Left kidney (tissue), 8 donors: ENCODE measurements at places on chromosomes 3 and 15.
A peak's percentile ranks its signal among the peaks of the same experiment; 100 is the strongest.

- no peak for DNase-seq
Measured at GRCh38 chr3:68448510-68449383, 483.6 kb downstream of the TAFA4 start.

GRCh38 chr3:24367664-24368264 lies 126.9 kb downstream of the THRB start:
- no peak for DNase-seq

DNA sequence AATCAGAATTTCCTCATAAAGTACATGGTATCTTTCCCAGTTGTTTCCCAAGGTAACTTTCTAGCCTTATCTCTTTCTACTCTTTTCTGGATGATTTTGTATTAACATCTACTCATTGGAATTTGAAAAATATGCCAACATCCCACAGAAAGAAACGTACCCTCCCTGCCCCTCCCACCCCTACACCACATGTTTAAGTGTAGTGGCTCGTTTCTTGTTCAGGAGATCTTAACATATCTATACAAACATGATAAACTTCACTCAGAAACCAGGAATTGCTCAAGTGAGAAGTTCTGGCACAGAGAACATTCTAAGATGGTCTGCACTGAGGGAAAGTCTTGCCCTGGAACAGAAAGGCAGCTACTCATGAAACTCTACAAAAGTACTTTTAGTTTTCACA lies 404.7 kb downstream of the SOX2 start:
- no peak for DNase-seq

GRCh38 chr15:38324939-38325647 lies 72.5 kb downstream of the SPRED1 start:
- DNase-seq, result no peak

DNA sequence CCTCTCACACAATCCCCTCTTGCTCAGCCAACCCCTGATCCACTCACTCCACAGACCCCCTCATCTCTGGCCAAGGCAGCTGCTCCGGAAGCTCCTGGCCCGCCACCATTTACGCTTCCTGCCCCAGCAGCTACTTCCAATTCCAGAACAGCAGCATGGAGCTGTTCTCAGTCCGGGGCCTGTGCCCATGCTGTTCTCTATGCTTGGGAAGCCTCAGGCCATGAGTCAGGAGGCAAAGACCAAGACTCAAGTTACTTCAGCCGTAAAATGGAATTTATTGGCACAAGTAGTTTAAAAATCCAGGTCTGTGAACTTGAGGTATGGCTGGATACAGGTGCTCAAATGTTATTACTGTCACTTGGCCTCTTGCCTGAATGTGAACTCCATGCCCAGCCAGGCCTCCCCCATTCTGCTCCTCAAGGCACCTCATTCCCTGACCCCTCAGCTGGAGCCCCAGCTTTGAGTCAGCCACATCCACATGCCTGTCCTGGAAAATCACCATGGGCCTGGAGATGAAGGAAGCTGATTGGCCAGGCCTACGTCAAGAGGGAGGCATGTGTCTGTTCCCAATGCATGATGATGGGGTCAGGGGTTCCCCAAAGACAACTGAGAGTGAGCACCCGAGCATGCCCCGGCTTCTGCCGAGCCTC lies 31.4 kb upstream of the CACNA2D2 start:
- no peak for DNase-seq

DNA sequence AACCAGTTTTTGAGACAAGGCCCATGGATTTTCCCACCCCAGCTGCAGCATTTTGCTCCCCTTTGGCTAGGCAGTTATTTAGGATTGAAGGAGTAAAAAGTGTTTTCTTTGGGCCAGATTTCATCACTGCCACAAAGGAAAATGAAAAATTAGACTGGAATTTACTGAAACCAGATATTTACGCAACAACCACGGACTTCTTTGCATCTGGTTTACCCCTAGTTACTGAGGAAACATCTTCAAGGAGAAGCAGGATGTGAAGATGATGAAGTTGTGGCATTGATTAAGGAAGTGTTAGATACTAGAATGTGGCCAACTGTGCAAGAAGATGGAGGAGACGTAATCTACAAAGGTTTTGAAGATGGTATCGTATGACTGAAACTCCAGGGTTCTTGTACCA lies 165.2 kb upstream of the MYRIP start:
- no peak for DNase-seq

DNA sequence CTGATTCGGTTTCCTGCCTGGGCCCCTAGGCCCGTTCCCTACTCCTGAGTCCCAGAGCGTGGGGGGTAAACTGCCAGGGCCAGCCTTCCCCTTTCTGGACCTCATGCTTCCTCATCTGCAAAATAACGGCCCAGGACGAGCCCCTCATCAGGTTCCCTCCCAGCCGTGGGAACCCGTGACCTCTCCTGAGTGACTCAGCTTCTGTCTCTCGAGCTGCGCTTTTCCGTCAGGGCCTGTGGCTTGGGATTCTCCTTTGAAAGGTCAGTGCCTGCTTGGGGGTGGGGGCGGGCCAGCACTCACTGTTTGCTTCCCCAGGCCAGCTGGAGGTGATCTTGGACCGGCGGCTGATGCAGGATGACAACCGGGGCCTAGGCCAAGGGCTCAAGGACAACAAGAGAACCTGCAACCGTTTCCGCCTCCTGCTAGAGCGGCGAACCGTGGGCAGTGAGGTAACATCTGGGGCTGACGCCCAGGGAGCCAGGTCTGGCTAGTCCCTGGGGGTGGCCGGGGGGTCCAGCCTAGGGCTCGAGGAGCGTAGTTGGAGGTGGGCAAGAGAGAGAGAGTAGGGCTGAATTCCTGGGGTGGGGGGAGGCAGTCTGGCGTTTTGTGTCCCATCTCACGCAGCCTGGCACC lies 12.8 kb downstream of the MAN2A2 start:
- no peak for DNase-seq

DNA sequence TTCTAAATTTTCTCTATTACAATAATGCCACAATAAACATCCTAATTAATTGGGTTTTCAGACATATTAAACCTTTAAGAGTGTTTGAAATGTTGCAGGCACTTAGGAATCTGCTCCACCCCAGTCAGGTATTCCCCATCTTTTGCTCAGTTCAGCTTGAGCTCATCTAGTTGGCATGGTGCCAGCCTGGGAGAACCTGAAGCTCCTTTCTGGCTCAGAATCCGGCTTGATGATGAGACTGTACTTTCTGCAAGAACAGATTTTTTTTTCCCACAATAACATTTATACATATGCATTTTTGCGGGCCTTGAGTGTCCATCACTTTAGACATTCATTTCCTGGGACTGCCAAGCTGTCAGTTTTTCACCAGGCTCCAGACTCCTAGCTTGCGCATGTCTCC lies 7.7 kb upstream of the OXSR1 start:
- DNase-seq, result no peak

GRCh38 chr3:141073580-141073979 lies 22.4 kb downstream of the SPSB4 start:
- no peak for DNase-seq

GRCh38 chr3:69370901-69371301 lies 15.0 kb downstream of the FRMD4B start:
- DNase-seq, result no peak

DNA sequence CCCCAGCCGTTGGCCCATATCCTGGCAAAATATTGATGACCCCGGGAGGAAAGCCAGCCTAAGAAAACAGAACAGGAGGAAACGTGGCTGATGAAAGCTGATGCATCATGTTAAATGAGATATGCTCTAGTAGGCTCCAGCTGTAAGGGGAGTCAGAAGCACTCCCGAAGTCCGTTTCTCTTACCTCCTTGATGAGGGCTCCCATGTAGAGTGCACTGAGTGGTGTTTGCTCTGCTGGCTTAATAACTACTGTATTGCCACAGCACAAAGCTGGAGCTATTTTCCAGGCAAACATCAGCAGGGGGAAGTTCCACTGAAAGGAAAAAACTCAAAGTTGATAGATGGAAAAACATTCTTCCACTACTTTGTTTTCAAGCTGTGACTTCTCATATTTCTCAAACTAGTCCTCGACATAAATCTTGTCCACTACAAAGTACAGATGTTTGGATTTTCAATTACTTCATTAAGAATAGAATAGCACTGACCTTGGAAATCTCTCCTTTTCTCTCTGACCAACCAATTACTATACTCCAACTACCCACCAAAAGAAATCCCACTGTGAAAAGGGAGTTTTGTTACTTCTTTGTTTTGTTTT lies 72.7 kb downstream of the ALDH1A2 start:
- peak; percentile 22 for DNase-seq

DNA sequence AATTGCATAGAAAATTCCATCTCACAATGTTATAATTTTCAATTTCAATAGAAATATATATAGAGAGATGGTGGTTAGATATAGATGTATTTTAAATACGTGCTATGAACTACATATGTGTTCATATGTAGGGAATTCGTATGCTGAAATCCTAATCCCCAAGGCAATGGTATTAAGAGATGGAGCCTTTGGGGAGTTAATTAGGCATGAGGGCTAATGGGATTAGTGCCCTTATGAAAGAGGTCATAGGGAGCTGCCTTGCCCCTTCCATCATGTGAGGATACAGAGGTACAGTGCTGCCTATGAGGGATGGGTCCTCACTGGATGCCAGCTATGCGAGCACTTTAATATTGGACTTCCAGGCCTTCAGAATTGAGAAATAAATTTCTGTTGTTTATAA lies 79.6 kb upstream of the CCDC54 start:
- DNase-seq, result no peak

DNA sequence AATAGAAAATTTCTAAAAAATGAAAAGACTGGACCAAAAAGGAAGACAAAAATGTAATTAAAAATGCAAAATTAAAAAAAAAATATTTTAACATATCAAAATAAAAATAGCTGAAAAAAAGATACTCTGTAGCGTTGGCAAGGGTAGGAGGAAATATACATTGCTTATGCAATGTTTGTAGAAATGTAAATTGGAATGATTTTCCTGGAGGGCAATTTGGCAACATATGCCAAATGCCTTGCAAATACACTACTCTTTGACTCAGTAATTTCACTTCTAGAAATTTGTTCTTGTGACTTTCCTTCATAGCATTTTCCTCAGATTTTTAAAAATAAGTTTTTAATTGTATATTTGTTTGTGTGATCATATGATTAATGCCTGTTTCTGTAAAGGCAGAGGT lies 296.6 kb downstream of the ZNF621 start:
- no peak for DNase-seq

- DNase-seq, result no peak
Measured at GRCh38 chr3:160161921-160162320, 63.3 kb upstream of the C3orf80 start.

- no peak for DNase-seq
Measured at GRCh38 chr3:155026999-155027591, 53.0 kb upstream of the MME start.

DNA sequence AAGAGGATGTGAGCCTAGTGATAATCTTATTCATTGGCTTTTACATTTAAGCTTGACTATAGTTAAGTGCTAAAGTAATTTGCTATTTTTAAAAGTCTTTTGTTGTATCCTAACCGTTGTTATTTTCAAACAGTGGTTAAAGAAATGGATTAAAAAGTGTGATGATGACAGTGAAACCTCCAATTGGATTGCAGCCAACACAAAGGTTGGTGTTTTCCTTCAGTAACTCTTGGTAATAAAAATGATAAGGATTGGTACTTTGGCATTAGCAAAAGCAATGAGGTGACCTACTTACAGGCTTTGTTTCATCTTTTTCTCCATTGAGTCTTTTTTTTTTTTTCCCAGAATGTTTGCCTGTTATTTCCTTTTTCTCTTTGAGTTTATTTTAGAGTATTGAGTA lies 87.5 kb upstream of the GOLGA6B start:
- DNase-seq, result no peak

- DNase-seq, result no peak
Measured at GRCh38 chr3:32978331-32978730, 26.9 kb downstream of the CCR4 start.

DNA sequence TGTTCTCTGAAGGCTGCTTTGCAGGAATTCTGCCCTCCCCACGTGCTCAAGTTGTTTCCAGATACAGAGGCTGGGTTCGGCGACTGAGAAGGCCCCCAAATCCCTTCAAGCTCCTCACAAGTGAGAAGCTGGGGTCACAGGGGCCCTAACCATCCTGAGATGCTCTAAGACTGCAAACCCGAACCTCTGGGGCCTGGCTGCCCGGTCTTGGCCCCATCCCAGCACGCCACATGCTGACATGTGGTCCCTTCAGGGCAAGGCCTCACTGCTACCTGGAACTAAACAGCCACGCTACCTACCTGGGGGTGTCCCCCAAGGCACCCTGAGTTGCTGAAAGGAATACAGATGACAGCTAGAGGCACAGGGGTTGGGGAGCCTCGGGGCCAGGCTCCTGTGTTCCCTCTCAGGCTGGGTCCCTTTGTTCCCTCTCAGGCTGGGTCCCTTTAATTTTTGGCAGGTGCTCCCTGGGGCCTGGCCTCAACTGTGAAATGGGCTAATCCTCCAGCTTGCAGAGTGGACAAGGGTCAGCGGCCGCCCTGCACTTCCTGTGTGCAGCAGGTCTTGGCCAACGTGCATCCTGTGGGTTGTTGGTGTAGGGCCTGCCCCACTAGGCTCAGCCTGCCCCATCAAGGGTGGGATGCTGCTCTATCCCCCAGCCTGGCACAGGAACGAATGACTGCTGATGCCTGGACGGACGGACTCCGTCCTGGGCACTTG lies 32.5 kb downstream of the KLHL25 start:
- DNase-seq, result no peak

DNA sequence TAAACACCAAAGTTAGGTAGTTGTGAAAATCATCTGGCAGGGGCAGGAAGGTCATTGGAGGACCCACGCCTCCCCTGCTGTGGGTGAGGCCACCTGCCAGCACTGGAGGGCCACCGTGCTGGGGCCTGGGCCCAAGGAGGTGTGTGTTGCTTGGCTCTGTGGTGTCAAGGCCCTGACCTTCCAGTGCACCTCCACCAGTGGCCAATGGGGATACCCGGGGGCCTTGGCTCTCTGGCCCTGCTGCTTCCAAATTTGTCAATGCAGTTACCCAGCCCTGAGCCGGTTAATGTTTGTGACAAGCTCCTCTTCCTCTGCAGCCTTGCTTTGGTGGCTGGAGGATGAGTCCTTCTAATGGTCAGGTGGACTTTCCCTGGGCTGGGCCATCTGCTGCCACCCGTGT lies 150.2 kb downstream of the KLF13 start:
- no peak for DNase-seq

GRCh38 chr3:151724576-151725562 lies 8.9 kb upstream of the AADACL2 start:
- no peak for DNase-seq

DNA sequence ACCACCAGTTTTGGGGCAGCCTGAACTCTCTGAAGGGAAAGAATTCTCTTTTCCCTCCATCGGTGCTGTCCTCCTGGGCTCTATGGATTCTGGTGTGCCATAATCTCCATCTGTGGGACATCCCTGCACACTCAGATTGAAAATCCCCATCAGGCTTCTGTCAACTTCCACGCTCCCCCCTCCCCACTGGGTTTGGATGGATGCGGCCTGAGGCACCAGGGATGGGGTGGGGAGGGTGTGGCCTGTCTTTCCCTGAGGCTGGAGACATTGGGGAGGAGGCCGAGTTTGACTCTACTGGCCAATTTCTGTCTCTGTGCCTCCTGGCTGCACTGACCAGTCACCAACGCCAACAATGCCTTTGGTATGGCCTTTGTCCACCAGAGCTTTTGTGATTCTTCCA lies 16.3 kb upstream of the FBLN2 start:
- DNase-seq, result no peak

GRCh38 chr3:79491029-79491641 lies 276.7 kb downstream of the ROBO1 start:
- no peak for DNase-seq

GRCh38 chr3:111903067-111903511 lies 44.0 kb downstream of the PHLDB2 start:
- no peak for DNase-seq

GRCh38 chr3:169687603-169688002 lies 24.1 kb upstream of the MECOM start:
- DNase-seq, result no peak
